ENCODE measurements at places on chromosomes 7 and 10.

GRCh38 chr10:123604506-123604905, 61.6 kb upstream of the GPR26 start:
- no peak for DNase-seq

- DNase-seq: no peak
These were observed 134.5 kb downstream of the WNT2 start for GRCh38 chr7:117188376-117188775.

GRCh38 chr7:103811290-103811689, 178.2 kb downstream of the RELN start:
- DNase-seq: no peak

GRCh38 chr7:117349570-117349969, 26.7 kb upstream of the WNT2 start:
- DNase-seq: no peak

- DNase-seq: no peak
These were observed 647.9 kb downstream of the CNTNAP2 start for GRCh38 chr7:146764458-146764857.

- no peak for DNase-seq
These were observed 19.3 kb downstream of the ACBD7 start for GRCh38 chr10:15069230-15069629.

DNA sequence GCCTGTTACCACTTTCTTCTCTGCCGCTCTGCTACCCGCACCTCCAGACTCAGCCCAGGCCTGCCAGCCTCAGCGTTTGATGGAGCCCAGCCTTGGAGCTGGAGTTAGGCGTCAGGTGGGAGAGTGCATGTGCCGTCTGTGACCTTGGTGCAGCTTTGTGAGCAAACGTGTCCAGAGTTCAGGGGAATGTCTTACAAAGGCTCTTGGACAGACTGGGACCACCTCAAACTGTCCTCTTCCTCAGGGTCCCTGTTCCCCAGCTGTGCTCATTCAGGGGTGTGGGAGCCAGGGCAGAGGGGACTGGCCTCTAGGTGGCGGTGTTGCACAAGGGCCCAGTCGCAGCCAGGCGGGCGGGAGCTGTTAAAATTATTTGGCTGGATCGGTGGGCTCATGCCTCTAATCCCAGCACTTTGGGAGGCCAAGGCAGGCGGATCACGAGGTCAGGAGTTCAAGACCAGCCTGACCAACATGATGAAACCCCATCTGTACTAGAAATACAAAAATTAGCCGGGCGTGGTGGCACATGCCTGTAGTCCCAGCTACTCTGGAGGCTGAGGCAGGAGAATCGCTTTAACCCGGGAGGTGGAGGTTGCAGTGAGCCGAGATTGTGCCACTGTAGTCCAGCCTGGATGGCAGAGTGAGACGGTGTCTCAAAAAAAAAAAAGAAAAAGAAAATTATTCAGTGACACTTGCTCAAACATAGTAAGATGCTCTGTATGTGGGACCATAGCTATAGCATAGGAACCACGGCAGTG, 89.2 kb downstream of the ADCY1 start:
- DNase-seq: no peak

DNA sequence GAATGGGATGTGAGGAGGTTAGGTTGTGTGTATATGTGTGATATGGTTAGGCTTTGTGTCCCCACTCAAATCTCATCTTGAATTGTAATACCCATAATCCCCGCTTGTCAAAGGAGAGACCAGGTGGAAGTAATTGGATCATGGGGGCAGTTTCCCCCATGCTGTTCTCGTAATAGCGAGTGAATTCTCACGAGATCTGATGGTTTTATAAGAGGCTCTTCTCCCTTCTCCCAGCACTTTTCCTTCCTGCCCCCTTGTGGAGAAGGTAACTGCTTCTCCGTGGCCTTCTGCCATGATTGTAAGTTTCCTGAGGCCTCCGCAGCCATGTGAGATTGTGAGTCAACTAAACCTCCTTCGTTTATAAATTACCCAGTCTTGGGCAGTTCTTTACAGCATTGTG, 47.3 kb downstream of the NPVF start:
- no peak for DNase-seq

GRCh38 chr10:116886772-116887171, 37.5 kb downstream of the ENO4 start:
- DNase-seq: no peak

GRCh38 chr10:5092848-5093790, 1.1 kb upstream of the AKR1C3 start:
- no peak for DNase-seq

DNA sequence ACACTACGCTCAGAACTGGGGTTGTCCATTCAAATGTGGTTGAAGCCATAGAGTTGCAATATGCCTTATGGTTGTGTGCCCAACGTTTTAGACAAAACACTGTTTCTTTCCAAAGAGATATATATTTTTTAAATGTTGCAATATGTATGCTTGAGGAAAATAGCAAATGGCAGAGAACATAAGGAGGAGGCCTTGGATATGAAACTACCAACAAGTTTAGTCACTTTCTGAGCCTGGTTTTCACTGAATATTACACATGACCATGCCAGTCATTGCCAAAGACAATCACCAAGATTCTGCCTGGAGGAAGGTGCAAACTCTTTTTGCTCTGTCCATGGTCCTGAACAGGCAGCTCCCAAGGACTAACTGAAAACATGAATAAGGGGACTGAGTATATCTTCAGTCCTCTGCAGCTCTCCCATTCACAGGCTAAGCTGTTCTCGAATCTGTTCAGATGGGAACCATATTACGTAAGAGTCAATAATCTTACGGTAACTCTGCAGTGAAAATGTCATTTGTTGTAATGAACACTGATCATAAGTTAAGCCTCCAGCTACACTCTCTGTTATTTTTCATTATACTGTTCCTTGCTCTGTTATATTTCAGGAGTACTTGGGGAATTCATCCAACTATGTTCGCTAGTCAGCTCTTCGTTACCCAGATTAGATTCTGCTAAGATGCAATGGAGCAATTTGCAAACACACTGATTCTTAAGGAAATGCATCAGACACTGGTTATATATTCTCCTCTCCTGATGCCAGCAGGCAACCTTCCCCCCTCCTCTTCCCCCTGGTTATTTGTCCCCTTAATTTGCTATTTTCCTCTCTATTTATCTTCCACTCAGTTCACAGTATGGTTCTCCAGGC, 90.7 kb upstream of the C1QL3 start:
- DNase-seq: peak; percentile 46

- peak; percentile 88 for DNase-seq
These were observed 302.4 kb upstream of the NFE2L3 start for GRCh38 chr7:25849500-25850184.

DNA sequence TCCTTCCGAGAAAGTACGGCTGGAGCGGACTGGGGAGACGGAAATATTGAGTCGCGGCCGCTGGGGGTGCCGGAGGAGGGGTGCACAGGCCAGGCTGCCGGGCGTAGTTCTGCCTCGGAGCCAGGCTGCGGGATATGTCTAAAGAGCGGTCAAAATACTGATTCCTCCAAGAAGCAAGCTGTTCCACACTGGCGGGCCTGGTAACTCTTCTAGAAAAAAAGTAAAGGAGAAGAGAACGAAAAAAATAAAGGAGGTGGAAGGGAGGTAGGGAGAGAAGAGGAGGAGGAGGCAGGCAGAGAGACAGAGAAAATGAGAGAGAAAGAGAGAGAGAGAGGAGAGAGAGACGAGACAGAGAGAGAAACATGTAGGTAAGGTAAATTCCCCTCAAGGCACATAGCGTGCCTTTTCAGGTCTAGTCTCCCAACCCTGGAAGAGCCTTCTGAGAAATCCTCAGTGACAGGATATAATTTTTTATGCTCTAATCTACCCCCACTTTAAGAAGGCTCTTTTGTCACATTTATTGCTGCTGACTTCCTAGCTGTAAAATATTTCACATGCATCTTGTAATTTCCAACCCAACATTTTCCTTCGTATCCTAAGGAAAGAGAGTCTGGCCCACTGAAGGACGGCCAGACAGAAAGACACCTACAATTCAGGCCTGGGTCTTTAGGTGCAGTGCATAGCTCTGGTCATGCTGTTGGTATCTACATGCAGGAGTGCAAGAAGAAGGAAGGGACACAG, 5.7 kb downstream of the DLX5 start:
- no peak for DNase-seq

- DNase-seq: no peak
These were observed 28.1 kb upstream of the DNMBP start for GRCh38 chr10:100037758-100038315.

- DNase-seq: no peak
These were observed 2.5 kb upstream of the RHBDD2 start for GRCh38 chr7:75876126-75876881.

DNA sequence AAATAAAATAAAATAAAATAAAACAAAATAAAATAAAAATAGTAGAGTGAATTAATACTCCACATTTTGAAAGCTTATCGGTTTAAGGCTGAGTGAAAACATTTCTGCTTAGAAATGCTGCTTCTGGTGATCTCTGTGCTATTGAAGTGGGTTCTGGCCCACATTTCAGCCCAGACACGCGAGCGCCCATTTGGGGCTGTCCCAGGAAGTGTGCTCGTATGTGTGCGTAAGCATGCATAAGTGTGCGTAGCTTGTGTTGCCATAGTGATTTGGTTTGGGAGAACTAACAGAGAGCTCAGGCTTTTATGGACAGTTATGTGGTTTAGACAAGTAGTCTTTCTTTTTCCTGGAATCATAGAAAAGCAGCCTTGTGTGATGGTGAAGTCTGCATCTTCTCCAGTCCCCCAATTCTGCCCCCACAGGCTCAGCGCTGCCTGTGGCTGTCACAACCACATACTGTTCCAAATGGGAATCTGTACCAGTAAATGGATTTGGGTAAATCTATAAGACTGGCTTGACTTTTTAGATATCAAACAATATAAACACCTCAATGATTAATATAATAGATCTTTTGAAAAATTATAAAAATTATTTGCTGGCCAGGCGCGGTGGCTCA, 29.8 kb upstream of the PURB start:
- no peak for DNase-seq

DNA sequence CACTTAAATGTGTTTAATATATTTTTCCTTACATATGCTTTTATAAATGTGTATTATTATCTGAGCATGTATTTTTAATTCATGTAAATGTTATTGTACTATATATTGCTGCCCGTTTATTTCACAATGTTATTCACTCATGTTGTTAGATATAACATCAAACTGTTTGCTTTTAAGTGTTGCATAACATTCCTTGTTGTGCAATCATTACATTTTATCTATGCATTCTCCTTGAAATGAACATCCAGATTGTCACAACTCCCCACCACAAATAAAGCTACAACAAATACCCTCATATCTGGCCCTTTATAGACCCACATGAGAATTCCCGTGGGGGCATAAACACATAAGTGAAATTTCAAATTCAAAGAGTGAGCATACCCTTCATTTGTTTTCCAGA, 264.2 kb downstream of the HPSE2 start:
- no peak for DNase-seq

GRCh38 chr7:77315182-77315591, 101.0 kb downstream of the GSAP start:
- DNase-seq: no peak

GRCh38 chr10:44258019-44258418, 126.9 kb downstream of the CXCL12 start:
- no peak for DNase-seq

- no peak for DNase-seq
These were observed 145.6 kb upstream of the PPP2R2D start for GRCh38 chr10:131755200-131755599.
